ENCODE measurements at places on chromosomes 1 and 21. TPM values are rescaled to one million over a fixed set of nuclear protein-coding genes. Genes with fewer than 3 reads are reported as not detected.

Gene LAD1
- total RNA-seq = not detected

Gene CR1
- total RNA-seq = not detected

Gene FCGR3B
- total RNA-seq = not detected

DNA sequence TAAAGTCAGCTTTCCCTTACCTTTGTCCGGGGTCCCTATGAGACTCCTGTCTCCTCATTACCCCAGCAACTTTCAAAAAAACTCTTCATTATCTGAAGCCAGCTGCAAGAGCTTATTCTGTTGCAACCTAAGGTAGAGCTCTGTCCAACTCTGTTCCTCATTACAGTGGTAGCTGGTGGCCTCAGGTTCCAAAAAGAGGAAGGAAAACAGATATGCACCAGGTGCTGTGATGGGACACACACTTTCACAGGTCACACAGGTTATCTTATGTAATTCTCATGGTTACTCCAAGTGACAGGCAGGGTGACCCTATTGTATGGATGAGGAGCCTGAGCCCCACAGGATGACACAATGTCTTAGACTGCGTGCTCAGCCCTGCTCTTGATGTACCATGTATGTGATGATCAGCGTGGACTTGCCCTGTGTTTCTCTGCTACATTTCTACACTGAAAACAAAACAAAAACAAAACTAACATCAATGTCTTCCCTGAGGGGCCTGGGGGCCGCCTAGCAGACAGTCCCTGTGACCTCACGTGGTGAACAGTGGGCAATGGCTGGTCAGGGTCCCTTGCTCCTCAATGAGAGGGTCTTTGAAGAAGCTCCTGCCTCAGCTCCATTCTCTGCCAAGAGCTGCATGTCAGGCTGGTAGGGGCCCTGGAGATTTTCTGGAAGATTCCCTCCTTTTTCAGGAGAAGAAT, 9.7 kb upstream of the TENT5C start:
- DNase-seq = no peak

Data from pulmonary artery endothelial cell (primary cell).